ENCODE measurements at places on chromosomes 11 and 22. TPM values are rescaled to one million over a fixed set of nuclear protein-coding genes. Genes with fewer than 3 reads are reported as not detected.

DNA sequence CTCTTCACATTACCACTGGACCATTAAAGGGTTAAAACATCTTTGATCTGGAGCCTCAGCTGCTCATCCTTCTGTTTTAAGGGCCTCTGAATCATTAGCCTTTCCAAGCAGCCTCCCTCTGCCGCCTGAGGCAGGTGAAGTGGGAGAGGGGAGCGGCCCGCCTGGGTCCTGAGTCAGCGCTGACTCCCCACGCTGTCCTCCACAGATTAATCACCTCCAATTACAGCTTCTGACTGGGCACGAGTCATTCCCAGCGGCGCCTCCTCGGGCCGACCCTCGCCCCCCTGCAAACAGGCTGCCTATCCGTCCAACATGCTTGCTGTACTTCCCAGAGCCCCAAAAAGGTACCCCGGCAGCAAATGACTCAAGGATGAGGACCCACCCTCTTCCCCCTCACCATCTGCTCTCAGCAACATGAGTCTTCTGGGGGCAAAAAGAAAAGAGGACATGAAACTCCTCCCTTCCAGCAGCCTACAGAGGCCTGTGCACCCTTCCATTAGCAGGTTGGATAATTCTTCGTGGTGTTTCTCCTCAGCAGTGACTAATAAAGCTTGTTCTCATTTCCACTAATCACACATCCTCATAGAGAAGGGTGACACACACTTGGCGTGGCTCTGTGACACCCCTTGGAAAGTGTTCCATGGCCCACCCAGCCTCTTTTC lies 44.3 kb upstream of the JAM3 start:
- H3K27me3 ChIP-seq, result no peaks in the 10 kb centered on the region
- no peak overlapping the region for H3K27ac ChIP-seq
- no peak for DNase-seq
- no peaks in the 10 kb centered on the region for H3K36me3 ChIP-seq
- no peaks in the 10 kb centered on the region for H3K4me1 ChIP-seq

DNA sequence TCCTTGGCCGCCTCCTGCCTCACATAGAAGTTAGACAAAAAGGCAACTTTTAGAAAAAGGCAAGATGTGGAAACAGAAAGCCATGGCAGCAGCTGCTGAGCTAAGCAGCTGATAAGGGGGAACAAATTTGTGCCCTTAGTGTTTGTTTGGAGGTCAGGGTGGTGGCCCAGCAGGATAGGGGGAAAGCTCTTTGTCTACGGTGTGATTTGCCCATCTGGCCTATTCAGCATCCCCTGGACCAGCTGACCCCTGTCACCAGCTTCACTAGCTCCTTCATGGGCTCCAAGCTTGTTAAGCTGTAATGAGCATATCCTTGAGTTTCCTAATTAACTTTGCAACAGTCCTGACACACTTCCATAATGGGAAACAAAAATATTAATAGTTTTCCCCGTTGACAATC lies 5.9 kb upstream of the ME3 start:
- H3K36me3 ChIP-seq, result no peaks in the 10 kb centered on the region
- H3K4me1 ChIP-seq, result no peaks in the 10 kb centered on the region
- no peaks in the 10 kb centered on the region for H3K27me3 ChIP-seq
- no peak for DNase-seq

DNA sequence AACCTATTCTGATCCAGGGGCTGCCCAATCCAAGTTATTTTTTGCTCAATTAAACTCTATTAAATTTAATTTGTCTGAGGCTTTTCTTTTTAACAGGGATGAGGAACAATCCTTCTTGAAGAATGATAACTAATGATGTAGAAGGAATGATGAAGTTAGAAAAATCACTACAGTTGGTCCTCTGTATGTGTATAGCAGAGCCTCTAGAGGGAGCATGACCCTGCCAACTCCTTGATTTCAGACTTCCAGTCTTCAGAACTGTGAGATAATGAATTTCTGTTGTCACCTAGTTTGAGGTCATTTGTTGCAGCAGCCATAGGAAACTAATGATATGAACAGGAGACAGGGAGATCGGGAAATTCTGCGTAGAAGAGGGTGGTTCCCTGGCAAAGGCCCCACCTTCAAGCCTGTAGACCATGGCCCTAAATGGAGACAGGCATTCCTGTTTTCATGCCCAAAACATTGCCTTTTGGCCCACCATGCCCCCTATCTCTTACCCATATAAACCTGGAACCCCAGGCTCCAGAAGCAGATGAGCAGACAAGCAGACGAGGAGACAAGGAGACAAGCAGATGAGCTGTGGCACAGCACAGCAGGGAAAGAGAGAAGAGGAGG lies 7.7 kb upstream of the QSER1 start:
- no peaks in the 10 kb centered on the region for H3K36me3 ChIP-seq
- DNase-seq, result no peak
- no peak overlapping the region for H3K27ac ChIP-seq
- H3K4me3 ChIP-seq, result no peak overlapping the region
- H3K4me1 ChIP-seq, result no peaks in the 10 kb centered on the region

DNA sequence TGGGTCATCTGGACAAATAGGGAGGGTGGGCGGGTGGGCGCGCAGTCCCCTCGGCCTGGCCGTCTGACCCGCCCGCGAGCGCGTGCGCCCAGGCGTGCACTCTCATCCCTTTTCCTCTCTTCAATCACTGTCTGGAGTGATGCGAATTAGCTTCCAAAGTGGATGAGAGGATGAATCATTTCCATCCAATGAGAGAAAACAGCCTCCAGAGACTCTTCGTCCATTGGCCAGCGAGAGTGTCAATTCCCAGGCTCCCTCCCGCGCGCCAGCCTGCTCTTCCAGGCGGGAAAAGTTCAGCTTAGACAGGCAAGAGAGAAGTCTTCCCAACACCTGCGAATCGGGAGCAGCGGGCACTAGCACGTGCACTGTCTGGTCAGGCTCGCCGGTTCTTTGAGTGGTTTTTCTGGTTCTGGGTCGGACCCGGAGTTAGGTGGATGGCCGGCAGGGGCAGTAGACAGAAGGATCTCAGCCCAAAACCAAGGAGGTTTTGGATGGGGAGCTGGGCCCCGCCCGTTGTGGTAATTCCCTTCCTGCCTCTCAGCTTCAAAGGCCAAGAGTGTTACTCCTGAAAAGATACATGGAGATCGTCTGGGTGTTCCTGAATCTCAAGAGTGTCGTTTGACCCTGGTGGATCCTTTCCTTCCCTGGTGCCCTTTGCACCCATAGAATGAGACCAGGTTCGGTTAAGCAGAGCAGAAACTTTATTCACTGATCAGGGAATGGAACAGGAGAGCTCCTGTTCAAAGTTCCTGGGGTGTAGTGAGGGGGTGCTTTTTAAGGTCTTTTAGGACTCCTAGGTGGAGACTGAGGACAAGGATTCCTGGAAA lies 33.4 kb upstream of the GLYATL1 start:
- H3K36me3 ChIP-seq, result no peaks in the 10 kb centered on the region
- DNase-seq, result peak; percentile 34
- peaks cover 4% of the 10 kb centered on the region for H3K4me1 ChIP-seq
- no peaks in the 10 kb centered on the region for H3K27me3 ChIP-seq

- no peaks in the 10 kb centered on the region for H3K4me1 ChIP-seq
- no peak overlapping the region for H3K27ac ChIP-seq
- no peaks in the 10 kb centered on the region for H3K36me3 ChIP-seq
- no peaks in the 10 kb centered on the region for H3K27me3 ChIP-seq
These were observed 6.6 kb downstream of the F2 start for GRCh38 chr11:46725338-46726205.

DNA sequence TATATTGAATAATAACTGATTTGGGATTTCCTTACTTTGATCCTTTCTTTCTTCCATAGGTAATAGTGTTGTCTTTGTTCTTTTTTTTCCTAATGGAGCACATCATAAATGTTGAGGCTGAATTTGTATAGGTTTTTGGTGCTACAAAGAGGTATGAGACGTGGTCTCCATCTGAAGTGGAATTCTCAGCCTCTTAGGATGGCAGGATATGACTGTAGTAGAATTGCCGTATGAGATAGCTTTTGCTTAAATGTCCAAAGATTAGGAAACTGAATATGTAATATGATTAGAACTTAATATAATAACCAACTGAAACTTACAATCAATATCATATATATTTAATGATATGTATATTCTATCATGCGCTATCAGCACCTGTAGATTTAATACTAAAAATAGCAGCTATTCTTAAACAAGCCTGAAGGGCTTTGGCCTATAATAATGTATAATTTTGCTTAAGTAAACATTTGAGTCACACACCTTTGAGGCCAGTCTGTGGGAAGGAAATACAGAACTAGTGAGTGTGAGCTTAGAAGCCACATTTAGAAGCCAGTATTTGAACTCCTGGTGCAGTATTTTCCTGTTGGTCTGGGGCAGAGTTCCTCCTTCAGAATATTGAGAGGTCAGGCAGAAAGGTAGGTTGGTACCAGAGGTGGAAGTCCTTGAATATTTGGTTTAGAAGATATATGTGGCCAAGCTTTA lies 62.6 kb downstream of the SWAP70 start:
- H3K4me1 ChIP-seq, result no peaks in the 10 kb centered on the region
- H3K27me3 ChIP-seq, result no peaks in the 10 kb centered on the region
- H3K36me3 ChIP-seq, result peaks cover 12% of the 10 kb centered on the region
- H3K4me3 ChIP-seq, result no peak overlapping the region
- DNase-seq, result no peak

GRCh38 chr11:17012712-17013547 lies 1.3 kb downstream of the PLEKHA7 start:
- no peaks in the 10 kb centered on the region for H3K27me3 ChIP-seq
- peak overlapping the region; percentile 62 for H3K27ac ChIP-seq
- H3K36me3 ChIP-seq, result no peaks in the 10 kb centered on the region
- peak overlapping the region; percentile 61 for H3K4me3 ChIP-seq

PTPMT1 gene
- total RNA-seq, result 145 TPM

MMP8 gene
- total RNA-seq, result 0.45 TPM

TRIM29 gene
- total RNA-seq, result 1.6 TPM

ANO5 gene
- 13.8 TPM for total RNA-seq

OR52H1 gene
- total RNA-seq, result 0.78 TPM

Measured in thyroid gland (tissue), 4 donors.